GM12864 (cell line): ENCODE measurements at places on chromosomes 2 and 18.

GRCh38 chr2:158487419-158487818 lies 30.7 kb downstream of the PKP4 start:
- no peak for DNase-seq

DNA sequence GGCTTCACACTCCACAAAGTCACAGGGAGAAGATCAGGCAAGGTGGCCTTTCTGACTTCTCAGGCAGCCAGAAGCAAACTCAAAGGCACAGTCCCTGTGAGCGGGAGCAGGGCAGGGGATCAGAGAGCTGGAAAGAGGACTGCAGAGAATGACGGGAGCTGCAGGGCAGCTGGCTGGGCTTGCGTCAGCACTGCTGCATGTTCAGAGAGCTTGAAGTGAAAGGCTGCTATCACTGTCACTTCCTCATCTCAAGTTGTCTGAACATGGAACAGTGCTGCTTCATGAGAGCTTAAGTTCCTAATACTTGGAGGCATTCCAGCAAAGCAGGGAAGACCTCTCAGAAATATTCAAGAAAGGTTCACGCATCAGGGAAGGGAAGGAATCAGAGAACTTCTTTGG lies 20.4 kb downstream of the TGFBRAP1 start:
- no peak for DNase-seq

GRCh38 chr2:136135921-136136906 lies 18.3 kb upstream of the CXCR4 start:
- DNase-seq = no peak

DNA sequence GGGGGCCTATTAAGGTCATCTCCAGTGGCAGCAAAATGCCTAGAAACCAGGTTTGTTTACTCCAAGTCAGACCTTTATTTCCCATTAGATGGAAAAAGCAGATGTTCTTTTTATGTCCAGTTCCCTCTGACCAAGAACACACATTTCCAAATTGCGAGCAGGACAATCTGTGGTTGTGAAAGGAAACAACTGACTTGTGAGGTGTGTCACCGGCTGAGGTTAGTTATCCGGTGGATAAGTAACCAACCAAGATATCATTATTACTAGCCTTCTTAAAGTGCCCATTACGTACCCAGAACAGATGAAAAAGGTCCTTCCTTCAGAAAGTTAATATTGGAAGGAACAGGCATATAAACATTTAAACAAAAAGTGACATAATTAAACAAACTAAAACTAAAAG lies 112.9 kb downstream of the THADA start:
- DNase-seq = peak; percentile 47

GRCh38 chr2:85718009-85718391 lies 23.8 kb downstream of the GNLY start:
- DNase-seq = no peak

DNA sequence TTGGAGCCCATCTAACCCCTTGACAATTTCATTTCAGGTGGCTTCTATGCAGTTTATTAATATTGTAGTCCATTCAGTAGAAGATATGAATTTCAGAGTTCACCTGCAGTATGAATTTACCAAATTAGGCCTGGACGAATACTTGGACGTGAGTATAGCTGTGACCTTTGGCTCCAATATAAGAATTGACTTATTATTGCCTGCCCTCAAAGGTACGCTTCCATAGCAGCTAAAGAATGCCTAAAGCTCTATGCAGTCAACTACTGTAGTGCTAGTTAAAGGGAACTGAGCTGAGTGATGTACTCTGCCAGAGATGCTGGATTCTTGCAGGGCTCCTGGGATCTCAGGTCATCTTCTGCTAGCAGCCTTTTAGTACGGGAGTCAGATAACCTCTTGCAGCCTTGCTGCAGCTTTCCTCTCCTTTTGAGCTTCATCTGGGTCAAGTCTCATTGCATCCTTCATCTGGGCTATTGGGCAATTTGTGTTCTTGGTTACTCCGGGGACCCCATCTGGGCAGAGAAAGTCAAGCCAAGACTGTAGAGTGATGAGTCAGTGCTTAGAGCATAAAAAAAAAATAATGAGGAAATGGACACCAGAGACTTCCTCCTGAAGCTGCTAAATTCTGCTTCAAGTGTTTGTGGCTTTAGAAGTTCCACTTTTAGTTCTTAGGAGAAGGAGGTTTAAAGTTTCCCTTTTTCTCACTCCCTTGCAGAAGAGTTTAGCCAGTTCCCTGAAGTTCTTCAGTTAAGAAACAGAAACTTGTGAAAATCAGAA lies 105.6 kb downstream of the PRPF40A start:
- peak; percentile 54 for DNase-seq

DNA sequence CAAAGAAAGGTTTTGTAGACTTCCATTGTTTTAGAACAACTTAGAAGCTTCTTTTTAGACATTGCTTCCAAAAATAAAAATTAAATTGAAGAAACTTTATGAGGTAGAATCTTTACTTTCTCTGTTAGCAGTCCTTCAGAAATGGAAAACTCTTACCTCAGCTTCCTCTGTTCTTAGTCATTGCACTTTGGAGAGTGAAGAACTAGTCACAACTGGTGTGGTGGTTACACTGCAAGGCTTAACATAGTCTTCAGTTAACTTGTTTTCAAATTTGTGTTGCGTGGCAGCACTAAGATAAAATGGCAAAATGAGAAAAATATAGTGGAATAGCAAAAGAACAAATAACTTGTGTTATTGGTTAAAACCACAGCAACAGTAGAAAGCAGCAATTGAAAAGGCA lies 332.6 kb downstream of the KIAA1328 start:
- no peak for DNase-seq

DNA sequence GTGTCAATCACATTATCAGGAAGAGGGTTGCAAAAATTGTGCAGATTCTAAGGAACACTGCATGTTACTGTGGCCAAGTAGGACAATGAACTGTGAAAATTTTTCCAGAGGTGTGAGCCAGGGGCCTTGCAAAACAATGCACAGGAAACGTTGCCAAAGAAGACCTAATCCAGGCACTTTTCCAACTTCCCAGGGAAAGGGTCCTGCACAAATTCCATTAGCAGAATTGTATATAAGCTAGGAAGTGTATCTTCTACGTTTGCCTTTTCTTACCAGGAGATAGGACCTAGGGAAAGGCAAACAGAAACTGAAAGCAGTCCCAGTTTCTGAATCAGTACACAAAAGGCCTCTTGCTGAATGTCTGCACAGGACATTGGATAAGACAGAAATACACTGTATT lies 1888.3 kb upstream of the CELF4 start:
- DNase-seq = no peak

GRCh38 chr2:239882781-239883180 lies 142.4 kb downstream of the NDUFA10 start:
- no peak for DNase-seq

DNA sequence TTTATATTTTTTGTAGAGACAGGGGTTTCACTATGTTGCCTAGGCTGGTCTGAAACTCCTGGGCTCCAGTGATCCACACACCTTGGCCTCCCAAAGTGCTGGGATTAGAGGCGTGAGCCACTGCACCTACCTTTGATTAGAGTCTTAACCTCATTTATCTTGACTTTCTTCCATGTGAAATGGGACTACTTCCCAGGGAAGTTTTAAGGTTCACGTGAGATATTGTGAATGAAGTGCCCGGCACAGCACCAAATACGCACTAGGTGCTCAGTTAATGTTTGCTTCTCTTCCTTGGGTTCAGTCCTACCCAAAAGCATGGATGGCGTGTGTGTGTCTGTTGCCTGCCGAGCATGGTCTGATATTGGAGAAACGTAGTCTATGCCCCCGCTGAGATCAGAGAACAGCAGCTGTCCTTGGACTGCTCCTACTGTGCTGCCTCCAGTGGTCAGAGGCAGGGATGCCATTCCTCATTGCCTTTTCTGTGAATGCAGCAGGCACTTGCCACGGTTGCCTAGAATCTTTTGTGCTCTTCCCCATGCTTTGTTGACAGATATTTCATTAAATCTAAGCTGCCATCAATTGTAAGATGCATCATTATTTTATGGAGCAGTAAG lies 12.3 kb upstream of the TFCP2L1 start:
- no peak for DNase-seq

DNA sequence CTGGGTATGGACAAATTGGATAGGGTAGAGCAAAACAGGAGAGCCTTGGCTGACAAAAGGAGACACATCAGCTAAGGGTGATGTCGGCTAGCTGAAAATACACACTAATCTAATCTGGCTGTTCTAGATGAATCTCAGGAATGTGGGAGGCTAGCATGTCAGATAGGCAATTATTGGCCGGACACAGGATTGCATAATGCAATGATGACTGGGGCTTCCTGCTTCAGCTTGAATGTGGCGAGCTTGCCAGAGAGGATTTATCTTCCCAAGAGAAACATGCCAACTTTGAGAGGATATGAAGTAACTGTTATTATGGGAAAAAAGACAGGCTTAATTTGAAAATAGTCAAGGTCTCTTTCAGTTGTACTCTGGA lies 102.4 kb downstream of the TRIB2 start:
- no peak for DNase-seq
